ENCODE measurements at places on chromosomes 12 and 14.

- DNase-seq: no peak
Observed at GRCh38 chr14:27338012-27338411, 740.2 kb upstream of the NOVA1 start.

GRCh38 chr14:101121508-101122139 is 218.1 kb upstream of the RTL1 start:
- DNase-seq: no peak

DNA sequence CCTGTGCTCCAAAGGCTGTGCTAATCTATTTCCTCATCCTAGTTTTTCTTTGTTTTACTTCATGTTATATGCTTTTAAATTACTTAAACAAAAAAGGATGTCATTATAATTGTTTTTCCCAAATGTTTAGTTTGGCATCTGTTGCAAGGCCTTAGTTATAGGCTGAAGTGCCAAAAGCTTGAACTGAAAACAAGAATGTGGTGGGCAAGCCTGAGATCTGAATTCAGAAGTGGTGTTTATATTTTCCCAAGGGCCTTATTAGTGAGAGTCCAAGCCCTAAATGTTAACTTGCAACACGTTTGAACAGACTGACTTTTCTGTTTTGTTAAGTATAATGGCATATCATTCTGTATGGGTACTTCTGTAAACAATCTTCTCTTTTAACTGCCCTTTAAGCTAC is 326.8 kb downstream of the CCDC91 start:
- DNase-seq: peak; percentile 22

GRCh38 chr14:23695664-23695999 is 59.5 kb downstream of the DHRS2 start:
- no peak for DNase-seq

DNA sequence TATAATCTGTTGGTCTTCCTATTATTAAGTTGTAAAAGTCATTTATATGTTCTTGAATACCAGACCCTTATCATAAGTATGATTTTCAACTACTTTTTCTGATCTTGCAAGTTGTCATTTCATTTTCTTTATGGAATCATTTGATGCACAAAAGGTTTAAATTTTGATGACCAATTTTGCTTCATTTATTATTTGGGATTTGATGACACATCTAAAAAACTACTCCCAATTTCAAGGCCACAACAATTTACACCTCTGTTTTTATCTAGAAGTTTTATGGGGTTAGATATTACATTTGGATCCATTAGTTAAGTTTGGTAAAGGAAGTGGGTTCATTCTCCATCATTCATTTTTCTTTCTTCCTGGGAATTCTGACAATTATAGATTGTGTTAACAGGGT is 259.2 kb downstream of the LRFN5 start:
- no peak for DNase-seq

DNA sequence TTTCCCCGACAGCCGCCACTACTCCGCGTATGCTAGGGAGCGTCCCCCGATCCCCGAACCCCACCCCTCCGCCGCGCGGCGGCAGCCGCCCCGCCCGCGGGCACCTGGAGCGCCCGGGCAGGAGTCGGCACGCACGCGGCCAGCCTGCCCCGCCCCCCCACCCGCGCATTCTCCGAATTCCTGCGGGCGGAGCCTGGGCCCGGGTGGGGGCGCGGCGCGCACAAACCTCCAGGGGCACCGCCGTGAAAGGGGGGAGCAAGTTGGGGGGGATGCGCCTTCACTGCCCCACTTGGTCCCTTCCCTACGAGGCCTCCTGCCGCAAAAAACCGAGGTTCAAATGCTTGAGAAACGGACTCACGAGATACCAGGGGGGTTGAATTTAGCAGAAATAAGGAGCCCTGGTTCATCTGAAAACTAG is 1.7 kb downstream of the AJUBA start:
- peak; percentile 60 for DNase-seq

DNA sequence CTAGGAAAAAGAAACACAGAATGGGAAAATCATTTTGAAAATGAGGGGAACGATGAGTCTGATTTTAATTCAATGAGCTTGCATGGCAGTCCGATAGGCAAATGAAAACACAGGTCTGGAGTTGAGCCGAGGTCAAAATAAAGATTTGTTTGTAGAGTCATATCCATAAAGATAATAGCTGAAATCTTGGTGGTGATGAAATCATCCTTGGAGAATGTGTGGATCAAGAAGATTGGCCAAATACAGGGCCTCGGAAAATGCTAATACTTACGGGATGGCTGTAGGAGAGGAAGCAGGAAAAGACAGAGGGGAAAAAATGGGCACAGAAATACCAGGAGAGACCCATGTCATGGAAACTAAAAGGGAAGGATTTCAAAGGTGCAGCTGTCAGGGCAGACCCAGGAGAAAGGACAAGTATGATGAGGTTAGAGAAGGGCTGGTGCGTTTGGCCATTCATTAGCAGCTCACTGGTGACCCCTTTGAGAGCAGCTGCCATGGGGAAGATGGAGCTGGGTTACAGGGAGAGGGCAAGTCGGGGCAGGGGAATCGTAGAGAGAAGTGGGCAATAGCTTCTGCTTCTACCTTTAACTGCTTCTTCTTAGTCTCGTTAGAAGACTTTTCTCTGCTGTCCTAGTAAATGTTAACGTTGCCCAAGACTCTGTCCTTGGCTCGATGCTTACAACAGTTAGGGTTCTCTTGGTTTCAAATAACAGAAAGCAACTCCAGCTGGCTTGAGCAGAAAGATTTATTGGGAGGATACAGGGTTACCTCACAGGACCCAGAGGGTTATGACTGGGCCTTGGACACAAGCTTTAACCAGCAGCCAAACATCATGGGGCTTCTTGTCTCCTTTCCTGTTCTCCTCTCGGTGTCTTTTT is 161.8 kb downstream of the EFCAB11 start:
- DNase-seq: no peak

DNA sequence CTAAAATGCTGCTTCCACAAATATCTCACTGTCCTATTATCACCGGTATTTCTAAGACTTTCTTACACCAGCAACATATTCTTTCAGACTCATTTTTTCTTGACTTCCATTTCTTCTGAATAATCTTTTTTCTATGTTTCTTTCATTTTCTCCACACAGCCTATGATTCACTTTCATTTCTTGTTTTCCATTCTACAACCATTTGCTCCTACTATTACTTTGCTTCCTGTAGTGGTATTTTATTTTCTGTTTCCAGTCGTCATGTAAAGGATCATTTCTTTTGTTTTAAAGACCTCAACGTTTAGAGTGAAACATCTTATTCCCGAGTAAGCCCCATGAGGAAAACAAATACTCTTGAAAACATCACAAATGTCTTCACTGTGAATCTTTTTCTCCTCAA is 182.2 kb upstream of the MDGA2 start:
- DNase-seq: no peak

DNA sequence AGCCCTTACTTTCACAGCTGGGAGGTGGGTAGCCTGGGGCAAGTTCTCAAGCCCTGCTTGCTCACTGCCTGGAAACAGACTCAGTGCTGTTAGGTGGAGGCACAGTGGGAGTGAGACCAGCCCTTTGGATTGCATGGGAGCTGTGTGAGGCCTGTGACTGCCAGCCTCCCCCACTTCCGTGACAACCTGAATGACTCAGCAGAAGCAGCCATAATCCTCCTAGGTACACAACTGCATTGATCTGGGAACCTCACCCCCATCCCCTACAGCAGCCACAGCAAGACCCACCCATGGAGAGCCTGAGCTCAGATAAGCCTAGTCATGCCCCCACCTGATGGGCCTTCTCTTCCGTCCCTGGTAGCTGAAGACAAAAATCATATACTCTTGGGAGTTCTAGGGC is 26.4 kb downstream of the ALG10 start:
- no peak for DNase-seq

DNA sequence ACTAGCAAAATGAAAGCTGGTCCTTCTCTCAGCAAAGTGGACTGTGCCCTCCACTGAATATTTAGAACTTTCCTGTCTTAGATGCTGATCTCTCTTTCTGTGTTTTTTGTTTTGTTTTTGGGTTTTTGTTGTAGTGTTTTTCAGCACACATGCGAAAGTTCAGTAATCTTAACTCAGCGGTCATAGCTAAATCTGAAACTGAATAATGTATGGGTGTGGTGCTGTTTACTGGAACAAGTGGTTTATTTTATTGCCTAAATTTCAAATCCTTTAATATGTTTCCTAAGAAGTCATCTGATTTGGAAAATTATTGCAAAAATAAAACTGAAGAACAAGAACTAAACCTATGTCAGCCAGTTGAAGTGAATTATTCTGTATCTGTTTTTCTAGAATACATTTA is 116.0 kb upstream of the LRIG3 start:
- DNase-seq: no peak

GRCh38 chr12:79141776-79142175 is 277.2 kb downstream of the SYT1 start:
- DNase-seq: no peak

GRCh38 chr14:58129208-58129607 is 22.8 kb downstream of the ARMH4 start:
- DNase-seq: no peak

DNA sequence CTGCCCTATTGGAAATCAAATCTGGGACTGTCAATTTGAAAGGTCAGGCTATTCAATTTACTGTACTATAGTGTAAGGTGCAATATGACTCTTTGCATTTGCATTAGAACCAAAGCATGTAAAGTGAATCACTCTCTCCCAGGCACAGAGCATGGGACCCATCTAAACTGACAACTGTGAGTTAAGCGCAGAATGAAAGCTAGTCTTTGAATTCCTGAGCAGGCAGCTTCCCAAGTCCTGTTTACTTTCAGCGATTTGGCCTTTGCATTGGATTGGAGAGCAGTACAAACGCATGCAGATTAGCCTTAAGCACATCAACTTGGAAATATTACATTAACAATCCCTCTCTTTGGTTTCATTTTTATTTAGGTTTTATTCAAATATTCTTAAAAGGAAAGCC is 74.6 kb downstream of the RERG start:
- peak; percentile 63 for DNase-seq

GRCh38 chr12:25875661-25876060 is 82.8 kb upstream of the RASSF8 start:
- DNase-seq: no peak

DNA sequence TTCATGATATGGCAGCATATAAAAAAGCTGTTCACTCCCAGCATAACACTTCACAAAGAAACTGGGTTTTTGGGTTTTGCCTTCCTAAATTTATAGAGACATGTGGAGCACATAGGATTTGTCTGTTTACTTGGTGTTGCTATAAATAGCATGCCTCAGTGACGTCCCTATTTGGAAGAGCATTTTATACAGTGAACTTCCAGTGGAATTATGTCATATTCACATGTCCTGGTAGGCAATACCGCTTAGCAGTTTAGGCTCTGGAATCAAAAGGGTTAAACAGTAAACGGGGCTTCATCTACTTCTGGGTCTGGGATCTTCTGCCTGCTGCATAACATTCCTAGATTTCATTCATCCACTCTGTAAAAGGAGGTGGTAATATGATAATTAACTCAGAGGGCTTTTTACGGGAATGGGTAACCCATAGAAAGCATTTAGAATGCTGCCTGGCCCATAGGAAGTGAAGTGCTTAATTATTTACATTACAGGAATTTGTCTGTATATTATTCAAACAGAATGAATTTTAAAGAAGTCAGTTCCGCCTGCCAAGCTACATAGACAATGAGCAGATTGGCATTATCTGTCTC is 396.1 kb downstream of the TMTC2 start:
- DNase-seq: peak; percentile 72

GRCh38 chr12:53740130-53740491 is 11.7 kb downstream of the CISTR start:
- DNase-seq: no peak

DNA sequence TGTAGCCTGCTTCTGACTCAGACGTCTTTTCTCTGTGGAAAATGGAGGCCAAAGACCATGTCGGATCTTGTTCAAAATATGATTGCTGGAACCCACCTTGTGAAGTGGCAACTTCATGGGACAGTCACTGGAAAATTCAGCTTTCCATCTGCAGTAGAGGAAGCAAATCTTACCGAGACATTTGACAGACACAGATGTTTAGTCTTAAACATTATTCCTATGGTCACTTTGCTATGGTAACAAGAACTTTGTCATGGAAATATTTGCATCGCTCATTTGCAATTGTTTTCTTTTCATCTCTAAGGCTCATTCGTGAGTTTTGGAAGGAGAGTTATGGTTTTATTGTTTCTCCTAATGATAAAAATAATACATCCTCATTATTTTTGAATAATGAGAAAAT is 98.3 kb upstream of the HIF1A start:
- DNase-seq: peak; percentile 33

DNA sequence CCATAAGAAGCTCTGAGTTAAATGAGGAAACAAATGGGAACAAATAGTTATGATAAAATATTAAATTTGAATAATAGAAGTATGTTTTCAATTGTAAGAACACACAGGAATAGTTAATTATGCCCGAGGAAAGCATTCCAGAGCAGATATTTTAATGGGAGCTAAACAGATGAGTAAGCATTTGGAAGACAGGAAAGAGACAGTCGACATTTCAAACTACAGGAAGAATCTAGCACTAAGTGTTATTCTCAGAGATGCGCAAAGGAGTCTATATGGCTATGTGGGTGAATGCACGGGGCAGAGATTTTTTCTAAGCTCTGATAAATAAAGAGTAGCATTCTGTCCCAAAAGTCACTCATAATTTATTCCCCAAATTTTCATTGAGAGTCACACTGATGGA is 64.5 kb upstream of the SSTR1 start:
- DNase-seq: no peak

DNA sequence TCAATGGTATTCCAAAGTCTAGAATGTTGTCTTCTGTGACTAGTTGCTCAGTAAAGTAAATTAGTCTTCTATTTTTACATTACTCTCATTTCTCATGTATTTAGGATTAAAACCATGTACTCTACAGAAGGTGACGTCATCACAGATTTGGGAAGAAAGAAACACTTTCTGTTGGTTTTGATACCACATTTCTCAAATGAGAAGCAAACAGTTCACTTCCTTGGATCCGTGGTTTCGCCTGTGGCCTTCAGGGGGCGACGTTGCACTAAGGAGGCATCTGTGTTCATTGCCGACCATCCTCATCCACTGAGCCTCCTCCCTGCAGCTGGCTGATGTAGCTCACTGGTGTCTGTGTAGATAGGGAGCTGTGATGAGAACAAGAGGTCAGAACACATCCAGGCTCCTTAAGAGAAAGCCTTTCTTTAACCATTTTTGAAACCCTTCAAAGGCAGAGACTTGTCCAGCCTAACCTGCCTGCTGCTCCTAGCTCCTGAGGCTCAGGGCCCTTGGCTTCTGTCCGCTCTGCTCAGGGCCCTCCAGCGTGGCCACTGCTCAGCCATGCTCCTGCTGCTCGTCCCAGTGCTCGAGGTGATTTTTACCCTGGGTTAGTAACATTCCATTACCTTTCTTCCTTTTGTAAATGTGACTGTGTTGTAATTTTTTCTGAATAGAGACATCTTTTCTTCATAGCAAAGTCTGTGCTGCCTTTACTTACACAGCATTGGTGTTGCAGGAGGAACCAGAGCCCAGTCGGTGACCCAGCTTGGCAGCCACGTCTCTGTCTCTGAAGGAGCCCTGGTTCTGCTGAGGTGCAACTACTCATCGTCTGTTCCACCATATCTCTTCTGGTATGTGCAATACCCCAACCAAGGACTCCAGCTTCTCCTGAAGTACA is 220.6 kb upstream of the OR4E1 start:
- DNase-seq: no peak

DNA sequence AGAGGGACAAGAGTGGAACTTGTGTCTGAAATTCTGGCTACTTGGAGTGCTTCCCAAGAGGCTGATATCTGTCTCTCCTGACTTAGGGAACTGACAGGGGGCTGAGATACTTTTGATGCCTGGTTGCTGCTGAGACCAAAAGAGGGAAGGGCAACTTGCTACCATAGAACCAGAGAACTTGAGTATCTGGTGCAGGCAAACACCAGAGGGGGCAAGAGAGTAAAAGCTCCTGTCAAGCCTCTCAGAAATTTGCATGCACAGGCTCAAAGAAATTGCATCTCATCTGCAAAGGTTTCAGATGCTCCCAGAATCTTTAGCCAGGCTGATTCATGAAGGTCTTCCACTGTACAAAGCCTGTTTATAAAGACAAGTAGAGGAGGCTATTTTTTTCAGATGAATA is 391.3 kb upstream of the FOXG1 start:
- DNase-seq: no peak

All from lung (tissue), 17 donors.